ENCODE measurements at places on chromosomes 6 and 20. TPM values are rescaled to one million over a fixed set of nuclear protein-coding genes. Genes with fewer than 3 reads are reported as not detected.
A peak's percentile ranks its signal among the peaks of the same experiment; 100 is the strongest.

RAET1G gene
- not detected for polyA plus RNA-seq

NKAPL gene
- polyA plus RNA-seq = 0.45 TPM

CD109 gene
- polyA plus RNA-seq = under 0.01 TPM

GNRH2 gene
- polyA plus RNA-seq = 0.83 TPM

HRH3 gene
- polyA plus RNA-seq = 0.31 TPM

GRCh38 chr6:155449450-155450239 is 6.0 kb downstream of the NOX3 start:
- H3K27ac ChIP-seq = no peak overlapping the region
- H3K4me3 ChIP-seq = no peak overlapping the region
- H3K27me3 ChIP-seq = no peaks in the 10 kb centered on the region
- H3K4me1 ChIP-seq = no peaks in the 10 kb centered on the region

DNA sequence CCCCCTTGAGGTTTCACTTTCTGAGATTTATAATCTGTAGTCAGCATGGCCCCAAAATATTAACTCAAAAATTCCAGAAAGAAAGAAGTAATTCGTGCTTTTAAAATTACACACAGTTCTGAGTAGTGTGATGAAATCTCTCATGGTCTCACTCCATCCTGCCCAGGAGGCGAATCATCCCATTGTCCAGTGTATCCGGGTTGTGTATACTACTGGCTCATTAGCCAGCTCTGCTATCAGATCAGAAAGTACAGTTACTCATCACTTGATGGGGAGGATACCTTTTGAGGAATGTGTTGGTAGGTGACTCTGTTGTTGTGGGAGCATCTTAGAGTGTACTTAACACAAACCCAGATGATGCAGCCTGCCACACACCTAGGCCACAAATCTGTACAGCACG is 65.2 kb downstream of the CDC5L start:
- no peaks in the 10 kb centered on the region for H3K27me3 ChIP-seq
- no peak overlapping the region for H3K27ac ChIP-seq
- DNase-seq = no peak
- H3K4me3 ChIP-seq = no peak overlapping the region
- no peaks in the 10 kb centered on the region for H3K4me1 ChIP-seq

- no peak overlapping the region for H3K4me3 ChIP-seq
- no peaks in the 10 kb centered on the region for H3K36me3 ChIP-seq
- H3K27me3 ChIP-seq = peaks cover 2% of the 10 kb centered on the region
Measured at GRCh38 chr6:132280436-132280835, 120.8 kb downstream of the MOXD1 start.

DNA sequence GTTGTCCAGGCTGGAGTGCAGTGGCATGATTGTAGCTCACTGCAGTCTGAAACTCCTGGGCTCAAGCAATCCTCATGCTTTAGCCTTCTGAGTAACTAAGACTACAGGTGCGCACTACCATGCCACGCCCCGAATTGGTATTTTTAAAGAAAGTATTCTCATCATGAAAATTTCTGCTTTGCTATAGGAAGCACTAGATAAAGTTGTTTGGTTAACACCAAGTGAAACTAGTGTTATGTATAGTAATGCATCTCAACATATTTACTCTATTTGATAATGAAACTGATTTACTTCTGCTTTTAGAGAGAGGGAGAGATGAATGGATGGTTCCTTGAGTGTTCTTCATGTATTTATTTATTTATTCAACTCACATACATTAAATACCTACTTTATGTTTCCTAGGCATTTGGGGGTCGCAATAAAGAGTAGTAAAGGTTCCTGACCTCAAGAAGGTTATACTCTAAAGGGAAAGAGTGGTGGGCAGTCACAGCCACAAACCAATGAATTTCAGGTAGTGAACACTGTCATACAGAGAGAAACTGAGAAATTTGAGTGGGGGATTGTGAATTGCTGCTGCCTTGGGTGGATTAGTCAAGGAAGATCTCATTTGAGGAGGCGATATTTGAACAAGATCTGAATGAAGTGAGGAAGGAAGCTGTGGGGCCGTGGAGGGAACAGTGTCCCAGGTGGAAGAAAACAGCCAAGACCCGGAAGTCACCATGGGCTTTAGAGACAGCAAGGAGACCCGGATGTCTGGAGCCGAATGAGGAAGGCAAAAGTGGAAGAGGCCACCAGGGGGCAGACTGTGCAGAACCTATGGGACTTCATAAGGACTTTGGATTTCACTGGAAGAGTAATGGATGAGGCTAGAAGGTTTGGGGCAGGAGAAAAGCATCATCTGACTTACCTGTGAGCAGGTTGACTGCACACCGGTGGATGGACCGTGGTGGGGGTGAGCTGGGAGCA is 185.6 kb downstream of the TSHZ2 start:
- no peak overlapping the region for H3K4me3 ChIP-seq
- peak; percentile 39 for DNase-seq
- H3K4me1 ChIP-seq = no peaks in the 10 kb centered on the region
- no peaks in the 10 kb centered on the region for H3K27me3 ChIP-seq

GRCh38 chr6:29965873-29966601 is 23.7 kb downstream of the HLA-A start:
- no peaks in the 10 kb centered on the region for H3K36me3 ChIP-seq
- H3K27ac ChIP-seq = peak overlapping the region; percentile 97
- DNase-seq = peak; percentile 71
- H3K4me3 ChIP-seq = peak overlapping the region; percentile 1
- no peaks in the 10 kb centered on the region for H3K27me3 ChIP-seq

DNA sequence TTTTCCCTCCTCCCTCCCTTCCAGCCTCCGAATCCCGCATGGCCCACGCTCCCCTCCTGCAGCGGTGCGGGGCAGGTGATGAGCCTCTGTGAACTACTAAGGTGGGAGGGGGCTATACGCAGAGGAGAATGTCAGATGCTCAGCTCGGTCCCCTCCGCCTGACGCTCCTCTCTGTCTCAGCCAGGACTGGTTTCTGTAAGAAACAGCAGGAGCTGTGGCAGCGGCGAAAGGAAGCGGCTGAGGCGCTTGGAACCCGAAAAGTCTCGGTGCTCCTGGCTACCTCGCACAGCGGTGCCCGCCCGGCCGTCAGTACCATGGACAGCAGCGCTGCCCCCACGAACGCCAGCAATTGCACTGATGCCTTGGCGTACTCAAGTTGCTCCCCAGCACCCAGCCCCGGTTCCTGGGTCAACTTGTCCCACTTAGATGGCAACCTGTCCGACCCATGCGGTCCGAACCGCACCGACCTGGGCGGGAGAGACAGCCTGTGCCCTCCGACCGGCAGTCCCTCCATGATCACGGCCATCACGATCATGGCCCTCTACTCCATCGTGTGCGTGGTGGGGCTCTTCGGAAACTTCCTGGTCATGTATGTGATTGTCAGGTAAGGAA is at the start of gene OPRM1:
TSS of gene OPRM1 (plus strand) at position 10 of the 612 bp plus-strand sequence. CDS start at position 315, 305 bp downstream.
- H3K27me3 ChIP-seq = peaks cover 10% of the 10 kb centered on the region
- peak; percentile 51 for DNase-seq
- H3K4me3 ChIP-seq = no peak within 1 kb of the TSS
